ENCODE measurements at places on chromosomes 6 and 20.

GRCh38 chr6:12593771-12594529, 122.6 kb upstream of the PHACTR1 start:
- DNase-seq, result no peak

DNA sequence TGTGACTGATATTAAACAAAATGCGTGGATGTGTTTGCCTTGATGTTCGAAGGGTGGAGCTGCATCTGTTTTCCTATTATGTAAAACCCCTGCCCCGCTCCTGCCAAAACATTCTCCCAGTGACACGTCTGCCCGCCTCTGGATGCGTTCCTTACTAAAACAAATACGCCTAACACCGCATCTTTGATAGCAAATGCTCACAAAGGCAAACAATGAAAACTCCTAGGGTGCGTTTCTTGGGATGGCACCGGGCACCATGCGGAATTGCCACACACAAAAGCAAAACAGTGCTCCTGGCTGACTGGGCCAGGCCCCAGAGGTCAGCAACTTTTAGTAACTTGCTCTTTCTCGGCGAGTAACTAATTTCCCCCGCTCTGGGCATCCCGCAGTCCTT, 9.0 kb upstream of the FOXC1 start:
- no peak for DNase-seq

- DNase-seq, result no peak
These were observed 627 bp upstream of the RPP21 start for GRCh38 chr6:30344191-30344867.

- DNase-seq, result no peak
These were observed 147.0 kb downstream of the DTNBP1 start for GRCh38 chr6:15515660-15516375.

DNA sequence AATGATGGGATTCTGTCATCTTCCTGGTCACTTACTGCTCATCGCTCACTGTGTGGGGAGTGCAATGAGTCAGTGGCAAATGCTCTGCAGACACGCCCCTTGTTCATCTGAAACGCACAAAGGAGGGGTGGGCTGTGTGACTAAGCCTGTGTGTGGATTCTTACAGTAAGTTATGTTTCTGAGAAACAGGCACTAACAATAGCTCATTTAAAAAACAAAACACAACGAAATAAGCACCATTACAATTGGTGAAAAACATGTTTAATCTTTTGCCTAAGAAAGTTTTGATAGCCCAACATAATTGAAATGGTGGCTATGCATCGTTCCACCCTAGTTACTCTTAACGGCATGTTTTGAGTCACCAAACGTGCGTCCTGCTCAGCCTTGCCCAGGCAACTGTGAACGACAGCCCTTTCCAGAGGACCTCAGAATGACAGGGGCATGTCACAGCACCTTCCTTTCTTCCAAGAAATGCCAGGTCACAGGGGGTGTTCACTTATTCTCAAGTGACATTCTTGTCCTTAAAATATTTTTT, 118.4 kb upstream of the SGK1 start:
- DNase-seq, result peak; percentile 59

GRCh38 chr6:127111526-127111925, 6.9 kb upstream of the RSPO3 start:
- no peak for DNase-seq

GRCh38 chr6:143333749-143334520, 116.6 kb downstream of the ADAT2 start:
- no peak for DNase-seq

DNA sequence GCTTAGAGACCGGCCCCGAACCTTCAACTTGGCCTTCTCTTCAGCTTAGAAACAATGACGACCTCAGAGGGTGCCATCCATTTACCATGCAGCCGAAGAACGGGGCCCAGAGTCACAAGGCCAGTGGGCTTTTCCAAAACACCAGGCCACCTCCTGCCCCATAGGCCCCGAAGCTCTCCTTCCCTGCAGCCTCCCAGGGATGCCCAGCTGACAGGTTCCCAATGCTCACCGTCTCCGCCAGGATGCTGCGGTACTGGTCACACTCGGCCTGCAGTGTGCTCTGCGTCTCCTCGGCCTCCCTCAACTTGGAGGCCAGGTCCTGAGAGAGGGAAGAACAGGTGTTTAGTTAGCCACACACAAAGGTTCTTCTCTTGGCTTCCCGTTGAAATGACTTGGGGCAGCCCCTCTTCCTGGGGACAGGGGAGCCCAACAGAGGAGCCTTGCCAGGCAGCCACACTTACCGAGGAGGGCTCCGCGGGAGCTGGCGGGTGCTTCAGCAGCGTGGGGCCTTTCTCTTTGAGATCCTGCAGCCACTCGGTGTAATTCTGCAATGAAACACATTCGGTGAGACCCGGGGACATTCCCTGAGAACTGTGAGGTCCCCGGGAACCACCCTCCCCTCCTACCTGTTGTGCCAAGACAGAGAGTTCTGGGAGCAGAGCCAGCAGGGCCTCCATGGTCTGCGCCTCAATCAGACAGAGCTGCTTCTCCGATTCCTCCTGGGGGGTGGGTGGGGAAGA, 51.5 kb downstream of the DSTN start:
- no peak for DNase-seq

GRCh38 chr20:33165416-33166055, 2.4 kb upstream of the BPIFA2 start:
- DNase-seq, result no peak

- no peak for DNase-seq
These were observed 11.2 kb downstream of the PCIF1 start for GRCh38 chr20:45945678-45946148.

DNA sequence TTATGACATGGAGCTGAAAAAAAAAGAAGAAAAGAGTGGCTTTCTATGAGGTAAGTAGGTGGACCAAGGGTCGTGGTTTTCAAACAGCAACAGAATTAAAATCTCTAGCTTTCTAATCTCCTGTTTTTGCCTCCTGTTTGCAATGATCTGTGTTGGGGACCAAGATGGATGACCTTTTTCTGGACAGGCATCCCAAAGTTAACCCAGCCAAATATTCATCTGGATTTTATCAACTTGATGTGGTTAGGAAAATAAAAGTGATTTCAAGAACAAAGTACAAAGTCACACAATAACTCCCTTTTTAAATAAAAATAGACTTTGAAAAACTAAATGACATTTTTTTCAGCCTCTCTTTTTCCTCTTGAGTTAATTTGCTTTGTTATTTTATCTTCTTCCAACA, 282.1 kb upstream of the PRDM1 start:
- DNase-seq, result no peak

GRCh38 chr6:1477432-1478090, 88.2 kb downstream of the FOXF2 start:
- DNase-seq, result no peak

GRCh38 chr20:4141291-4142240, 126.2 kb upstream of the RNF24 start:
- DNase-seq, result no peak

GRCh38 chr6:47064274-47064673, 22.1 kb upstream of the ADGRF1 start:
- no peak for DNase-seq

DNA sequence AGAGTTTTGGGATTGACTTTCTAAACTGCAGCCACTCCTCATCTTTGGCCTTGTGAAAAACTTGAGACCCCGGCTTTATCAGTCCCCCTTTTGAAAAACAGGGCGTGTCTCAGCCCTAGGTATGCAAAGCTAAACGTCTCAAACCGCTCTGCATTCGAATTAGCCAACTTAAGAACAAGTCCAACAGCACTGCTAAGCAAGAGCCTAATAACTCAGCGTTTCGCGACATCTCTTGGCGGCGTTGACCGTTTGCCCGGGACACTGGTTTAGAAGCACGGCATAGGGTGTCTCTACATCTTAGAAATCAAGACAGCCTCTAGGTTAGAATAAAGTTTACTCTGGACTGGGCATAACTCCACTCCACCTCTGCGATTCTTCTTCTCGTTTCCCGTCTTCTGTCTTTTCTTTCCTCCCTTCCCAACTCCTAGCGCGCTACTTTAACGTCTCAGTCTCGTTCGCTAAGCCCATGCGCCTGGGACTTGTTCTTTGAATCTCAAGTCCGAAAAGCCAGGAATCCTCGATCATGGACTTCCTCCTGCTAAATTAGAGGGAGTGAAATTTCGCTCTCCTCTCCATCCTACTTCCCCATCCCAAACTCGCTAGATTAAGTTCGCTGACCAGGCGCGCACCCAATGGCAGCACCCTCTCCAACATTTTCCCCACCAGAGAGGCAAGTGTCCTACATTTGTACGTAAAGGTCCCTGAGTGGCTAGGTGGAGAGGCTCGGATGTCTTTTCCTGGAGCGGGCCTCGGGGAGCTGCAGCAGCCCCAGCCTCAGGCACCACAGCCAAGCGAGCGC, 10.5 kb upstream of the TFAP2A start:
- DNase-seq, result no peak

GRCh38 chr6:79602859-79603258, 28.3 kb upstream of the SH3BGRL2 start:
- DNase-seq, result no peak

DNA sequence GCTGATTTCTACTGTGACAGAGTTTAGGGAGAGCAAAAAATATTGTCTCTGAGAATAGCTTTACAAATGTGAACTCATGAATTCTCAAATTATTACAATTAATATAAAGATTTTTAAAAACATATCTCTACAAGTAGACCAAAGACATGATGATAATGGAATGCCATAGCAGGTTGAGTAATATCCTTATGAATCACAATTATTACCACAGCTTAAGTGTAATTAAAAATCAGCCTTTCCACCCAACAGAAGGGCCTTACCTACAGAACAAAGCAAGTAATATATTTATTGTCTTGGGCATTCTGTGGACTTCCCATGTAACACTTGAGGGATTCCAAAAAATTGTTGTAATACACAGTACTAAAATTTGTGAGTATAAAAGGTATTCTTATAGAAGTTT, 1099.6 kb upstream of the GJE1 start:
- no peak for DNase-seq

Data from stimulated activated CD4-positive, alpha-beta T cell treated with anti-CD3 and anti-CD28 coated beads, TNF-alpha, amount 100 ng/mL, for 4 hours (primary cell).